ENCODE measurements at places on chromosomes 3 and 15. TPM values are rescaled to one million over a fixed set of nuclear protein-coding genes. Genes with fewer than 3 reads are reported as not detected.

DNA sequence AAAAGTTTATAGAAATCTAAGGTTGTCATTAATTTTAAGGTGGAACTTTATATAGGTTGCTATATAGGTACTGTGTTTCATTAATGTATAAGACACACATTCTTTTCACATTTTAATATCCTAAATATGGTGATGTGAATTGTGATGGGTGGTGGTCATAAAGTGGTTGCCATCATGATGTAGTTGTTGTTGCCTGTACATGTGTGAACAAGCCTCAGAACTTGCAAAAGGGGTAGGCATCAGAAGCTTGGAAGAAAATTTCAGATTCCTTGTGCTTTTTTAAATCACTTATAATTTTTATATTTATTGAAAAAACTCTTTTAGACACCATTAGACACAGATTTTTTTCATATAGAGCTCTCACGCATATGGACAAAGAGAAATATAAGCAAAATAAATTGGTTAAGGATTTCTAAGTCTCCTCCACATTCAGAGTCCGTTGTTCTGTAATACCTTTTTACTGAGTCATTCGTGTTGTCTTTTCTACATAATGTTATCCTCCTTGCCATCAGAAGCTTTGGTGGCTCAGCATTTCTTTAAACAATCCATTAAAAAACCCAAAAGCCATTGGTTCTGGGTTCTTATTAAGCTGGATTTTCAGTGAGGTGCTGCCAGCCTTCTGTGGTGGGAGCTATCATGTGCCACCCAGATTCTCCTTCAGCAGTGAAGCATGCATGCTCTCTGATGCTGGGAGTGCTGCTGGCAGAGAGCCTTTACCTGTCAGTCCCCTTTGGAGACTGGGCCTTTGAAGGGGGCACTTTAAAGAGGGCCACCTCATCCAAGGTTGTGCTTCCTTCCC lies 140.4 kb upstream of the GALNT15 start:
- no peaks in the 10 kb centered on the region for H3K4me1 ChIP-seq
- no peaks in the 10 kb centered on the region for H3K36me3 ChIP-seq
- H3K27me3 ChIP-seq = peaks cover 3% of the 10 kb centered on the region
- H3K27ac ChIP-seq = no peak overlapping the region
- no peak for DNase-seq
- no peak overlapping the region for H3K4me3 ChIP-seq

CHRNB4 gene
- total RNA-seq = not detected

DNA sequence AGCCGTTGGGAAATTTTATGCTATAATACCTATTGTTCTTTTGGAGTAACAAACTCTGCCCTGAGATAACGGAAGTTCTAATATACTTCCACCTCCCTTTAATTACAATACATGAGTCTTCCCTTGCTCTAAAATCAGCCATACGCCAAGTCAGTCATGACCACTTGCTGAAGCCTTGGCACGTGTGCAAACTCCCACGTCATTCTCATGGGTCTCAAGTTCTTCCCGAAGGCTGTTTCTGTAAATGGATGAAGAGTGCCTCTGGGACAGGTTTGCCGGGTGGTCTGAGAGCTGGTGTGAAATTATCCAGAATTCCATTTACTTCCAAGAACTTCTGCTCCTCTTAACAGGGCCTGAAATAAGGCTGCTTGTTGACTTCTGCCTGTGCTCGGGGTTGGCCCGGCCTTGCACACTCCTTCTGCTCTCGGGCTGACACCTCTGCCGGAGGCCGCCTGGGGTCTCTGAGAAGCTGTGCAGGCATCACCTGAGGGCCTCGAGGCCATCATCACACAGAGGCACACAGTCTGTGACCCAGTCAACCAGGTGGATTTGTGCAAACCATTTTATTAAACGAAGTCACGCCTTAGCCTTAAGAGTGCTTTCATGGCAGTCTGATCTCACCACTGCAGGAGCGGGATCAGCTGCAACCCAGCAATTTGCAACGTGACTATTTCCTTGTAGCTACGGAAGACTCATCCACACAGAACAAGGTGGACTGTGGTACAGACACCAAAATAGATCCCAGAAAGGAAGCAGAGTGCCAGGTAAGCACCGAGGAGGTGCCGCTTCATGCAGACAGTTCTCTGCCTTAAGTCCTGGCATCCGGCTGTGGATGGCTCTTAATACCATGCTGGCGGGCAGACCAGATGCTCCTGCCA lies 120.1 kb downstream of the ADAMTS17 start:
- no peak overlapping the region for H3K27ac ChIP-seq
- H3K4me3 ChIP-seq = no peak overlapping the region

- H3K27ac ChIP-seq = no peak overlapping the region
- H3K27me3 ChIP-seq = no peaks in the 10 kb centered on the region
- no peaks in the 10 kb centered on the region for H3K4me1 ChIP-seq
- no peaks in the 10 kb centered on the region for H3K36me3 ChIP-seq
- no peak for DNase-seq
- no peak overlapping the region for H3K4me3 ChIP-seq
These were observed 297.8 kb downstream of the SATB1 start for GRCh38 chr3:18127174-18127858.

MTMR10 gene
- total RNA-seq = 12.5 TPM

DNA sequence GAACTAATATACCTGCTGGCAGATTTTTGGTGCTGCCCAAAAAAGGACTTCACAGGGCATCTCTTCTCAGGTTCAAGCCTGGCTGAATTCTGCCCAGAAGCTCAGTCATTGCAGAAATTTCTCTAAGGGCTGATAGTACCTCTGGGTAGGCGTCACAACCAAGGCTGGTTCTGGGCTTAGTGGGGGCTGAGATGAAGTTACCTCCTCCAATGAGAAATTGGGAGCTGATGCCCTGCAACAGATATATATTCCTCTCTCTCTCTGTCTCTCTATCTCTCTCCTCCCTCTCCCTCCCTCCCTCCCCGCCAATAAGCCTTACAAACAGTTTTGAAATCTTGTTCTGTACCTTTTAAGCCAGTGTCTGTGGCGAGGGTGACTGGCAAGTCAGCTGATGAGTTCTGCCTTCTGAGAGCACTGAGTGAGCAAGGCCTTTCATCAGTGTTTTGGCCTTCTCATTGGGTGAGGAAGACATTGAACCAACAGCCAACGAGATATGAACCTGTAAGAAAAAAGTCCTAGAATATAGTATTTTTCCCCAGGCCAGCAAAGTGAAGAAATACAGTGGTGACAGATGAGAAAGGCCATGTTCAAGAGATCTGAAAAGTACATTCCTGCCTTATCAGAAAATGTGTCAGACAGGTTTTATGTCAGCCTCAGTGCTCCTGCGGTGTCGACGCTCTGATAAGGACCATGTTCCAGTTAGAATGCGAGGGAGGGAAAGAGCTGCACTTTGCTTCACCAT lies 45.5 kb downstream of the TMEM39A start:
- H3K36me3 ChIP-seq = peaks cover 7% of the 10 kb centered on the region
- DNase-seq = no peak
- H3K4me1 ChIP-seq = no peaks in the 10 kb centered on the region
- no peak overlapping the region for H3K4me3 ChIP-seq

DNA sequence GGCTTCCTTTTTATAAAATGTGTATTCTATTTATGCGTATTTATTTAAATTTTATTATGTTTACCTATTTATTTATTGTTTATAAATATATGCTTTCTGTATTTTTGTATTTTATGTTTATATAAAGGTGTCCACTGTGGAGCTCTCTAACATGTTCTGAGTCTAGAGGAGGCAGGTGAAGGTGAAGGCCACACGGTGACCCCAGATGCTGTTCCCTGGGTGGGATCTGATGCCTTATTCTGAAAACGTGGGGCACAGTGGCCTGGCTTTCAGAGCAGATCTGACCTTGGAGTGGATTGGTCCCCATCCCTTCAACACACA lies 104.7 kb upstream of the SLC7A14 start:
- no peaks in the 10 kb centered on the region for H3K36me3 ChIP-seq
- no peak for DNase-seq
- peaks cover 2% of the 10 kb centered on the region for H3K4me1 ChIP-seq
- H3K27ac ChIP-seq = no peak overlapping the region

- H3K27me3 ChIP-seq = peaks cover 5% of the 10 kb centered on the region
- peaks cover 3% of the 10 kb centered on the region for H3K4me1 ChIP-seq
- no peak for DNase-seq
- no peaks in the 10 kb centered on the region for H3K36me3 ChIP-seq
These were observed 25.9 kb upstream of the BBX start for GRCh38 chr3:107496855-107497254.

PSTPIP1 gene
- total RNA-seq = 155 TPM

GRCh38 chr15:68787609-68788263 lies 33.0 kb downstream of the ANP32A start:
- peaks cover 23% of the 10 kb centered on the region for H3K36me3 ChIP-seq
- H3K4me1 ChIP-seq = peaks cover 44% of the 10 kb centered on the region
- H3K27ac ChIP-seq = no peak overlapping the region
- H3K27me3 ChIP-seq = no peaks in the 10 kb centered on the region
- H3K4me3 ChIP-seq = no peak overlapping the region

SELENOT gene
- total RNA-seq = 105 TPM

DNA sequence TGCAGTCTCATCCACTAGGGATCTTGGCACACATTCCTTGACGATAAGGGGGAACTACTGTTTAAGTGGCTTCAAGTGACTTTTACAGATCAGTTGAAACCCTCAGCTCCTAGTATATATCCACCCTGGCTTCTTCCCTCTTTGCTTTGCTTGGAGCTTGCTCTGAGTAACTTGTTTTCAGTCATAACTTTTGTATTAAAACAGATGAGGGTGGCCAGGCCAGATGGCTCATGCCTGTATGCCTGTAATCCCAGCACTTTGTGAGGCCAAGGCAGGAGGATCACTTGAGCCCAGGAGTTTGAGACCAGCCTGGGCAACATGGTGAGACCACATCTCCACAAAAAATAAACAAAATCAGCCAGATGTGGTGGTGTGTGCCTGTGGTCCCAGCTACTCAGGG lies 42.4 kb downstream of the EOMES start:
- peaks cover 19% of the 10 kb centered on the region for H3K4me1 ChIP-seq
- H3K36me3 ChIP-seq = no peaks in the 10 kb centered on the region
- no peaks in the 10 kb centered on the region for H3K27me3 ChIP-seq
- no peak overlapping the region for H3K4me3 ChIP-seq
- no peak overlapping the region for H3K27ac ChIP-seq

GRCh38 chr15:31239409-31239808 lies 87.2 kb upstream of the KLF13 start:
- H3K4me3 ChIP-seq = no peak overlapping the region
- H3K27me3 ChIP-seq = no peaks in the 10 kb centered on the region
- no peak overlapping the region for H3K27ac ChIP-seq
- peaks cover 28% of the 10 kb centered on the region for H3K4me1 ChIP-seq

DNA sequence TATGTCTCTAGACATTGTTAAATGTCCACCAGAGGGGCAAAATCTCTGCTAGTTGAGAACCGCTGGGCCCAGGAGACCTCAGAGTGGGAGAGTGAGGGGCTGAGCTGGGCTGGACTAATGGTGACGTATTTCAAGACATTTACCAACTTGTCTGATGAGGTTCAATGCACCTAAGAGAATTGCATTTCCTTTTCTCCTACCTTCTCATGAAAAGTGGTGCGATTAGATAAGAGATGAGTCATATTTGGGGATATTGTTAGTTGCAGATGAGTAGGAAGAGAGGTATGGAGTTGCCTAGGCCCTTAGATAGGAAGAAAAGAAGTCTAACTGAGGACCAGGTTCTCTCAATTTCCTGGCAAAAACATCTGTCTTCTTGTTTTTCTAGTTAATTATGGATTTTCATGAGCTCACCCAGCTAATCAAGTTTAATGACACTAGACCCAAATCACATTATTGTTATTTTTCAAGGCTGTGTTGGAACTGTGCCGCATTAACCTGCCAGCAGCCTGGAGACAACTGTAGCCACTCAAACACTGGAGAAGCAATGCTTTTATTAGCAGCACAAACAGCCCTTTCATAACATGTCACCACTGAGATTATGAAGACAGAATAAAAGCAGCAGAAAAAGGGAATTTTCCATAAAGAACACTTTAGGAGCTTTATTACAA lies 144.2 kb downstream of the PDCD6IP start:
- no peak overlapping the region for H3K27ac ChIP-seq
- H3K4me1 ChIP-seq = no peaks in the 10 kb centered on the region
- no peak overlapping the region for H3K4me3 ChIP-seq
- no peaks in the 10 kb centered on the region for H3K36me3 ChIP-seq

DNA sequence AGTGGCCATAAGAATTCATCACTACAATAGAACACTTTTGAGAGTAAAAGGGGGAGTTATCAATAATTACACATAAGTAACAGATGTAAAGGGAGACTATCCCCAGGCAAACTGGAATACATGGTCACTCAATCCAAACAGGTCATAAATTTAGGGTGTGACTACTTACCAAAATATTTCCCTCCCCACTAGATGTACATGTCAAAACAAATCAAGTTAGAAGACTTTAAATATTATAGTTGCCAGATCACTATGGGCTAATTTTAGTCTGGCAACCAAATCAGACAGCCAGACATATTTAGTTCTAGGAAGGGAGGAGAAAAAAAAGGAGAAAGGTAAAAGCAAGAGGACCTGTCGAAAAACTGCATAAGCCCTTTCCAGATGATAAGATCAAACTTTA lies 23.1 kb downstream of the SLC24A5 start:
- no peak overlapping the region for H3K27ac ChIP-seq
- no peak for DNase-seq
- H3K4me1 ChIP-seq = peaks cover 4% of the 10 kb centered on the region
- H3K27me3 ChIP-seq = no peaks in the 10 kb centered on the region
- H3K36me3 ChIP-seq = peaks cover 5% of the 10 kb centered on the region

DNA sequence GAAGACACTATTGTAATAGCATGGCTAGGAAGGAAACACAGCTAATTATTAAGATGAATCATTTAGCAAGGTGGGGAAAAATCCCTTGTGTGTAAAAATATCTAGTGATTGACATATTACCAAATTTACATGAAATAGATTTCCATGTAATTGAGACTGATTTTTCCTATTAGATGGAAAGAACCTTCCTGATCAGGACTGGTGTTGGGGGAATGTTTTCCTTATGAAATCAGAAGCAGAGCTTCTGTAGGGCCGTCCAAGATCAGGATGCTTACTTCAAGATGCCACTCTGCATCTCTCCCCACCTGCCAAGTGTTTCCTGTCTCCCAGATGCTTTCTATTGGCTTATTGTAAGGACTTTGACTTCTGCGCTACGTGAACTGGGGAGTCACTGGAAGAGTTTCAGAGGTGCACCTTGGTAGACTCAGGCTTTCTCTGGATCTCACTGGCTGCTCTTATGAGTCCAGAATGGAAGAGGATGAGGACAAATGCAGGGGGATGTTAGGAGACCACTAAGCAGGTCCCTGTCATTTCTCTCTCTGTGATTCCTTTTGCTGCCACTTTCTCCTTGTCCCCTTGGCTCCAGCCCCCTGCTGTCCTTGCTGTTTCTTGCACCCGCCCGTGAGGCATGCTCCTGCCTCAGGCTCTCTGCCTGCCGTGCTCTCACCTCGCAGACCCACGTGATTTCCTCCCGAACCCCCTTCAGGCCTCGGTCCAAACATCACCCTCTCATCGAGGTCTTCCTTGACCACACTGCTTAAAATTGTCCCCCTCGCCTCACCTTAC lies 30.1 kb downstream of the BTD start:
- H3K27ac ChIP-seq = no peak overlapping the region
- peaks cover 49% of the 10 kb centered on the region for H3K4me1 ChIP-seq
- no peaks in the 10 kb centered on the region for H3K27me3 ChIP-seq
- H3K36me3 ChIP-seq = no peaks in the 10 kb centered on the region

Data from activated CD4-positive, alpha-beta memory T cell treated with anti-CD3 and anti-CD28 coated beads for 36 hours (primary cell).